ENCODE measurements at places on chromosomes 4 and X. TPM values are rescaled to one million over a fixed set of nuclear protein-coding genes. Genes with fewer than 3 reads are reported as not detected.

GRCh38 chr4:62619971-62620370, 1419.8 kb downstream of the ADGRL3 start:
- no peak for DNase-seq

Gene AIMP1
- 11.3 TPM for total RNA-seq

Gene CENPVL1
- total RNA-seq = not detected

GRCh38 chr4:171880136-171880535, 66.9 kb downstream of the GALNTL6 start:
- no peak for DNase-seq

DNA sequence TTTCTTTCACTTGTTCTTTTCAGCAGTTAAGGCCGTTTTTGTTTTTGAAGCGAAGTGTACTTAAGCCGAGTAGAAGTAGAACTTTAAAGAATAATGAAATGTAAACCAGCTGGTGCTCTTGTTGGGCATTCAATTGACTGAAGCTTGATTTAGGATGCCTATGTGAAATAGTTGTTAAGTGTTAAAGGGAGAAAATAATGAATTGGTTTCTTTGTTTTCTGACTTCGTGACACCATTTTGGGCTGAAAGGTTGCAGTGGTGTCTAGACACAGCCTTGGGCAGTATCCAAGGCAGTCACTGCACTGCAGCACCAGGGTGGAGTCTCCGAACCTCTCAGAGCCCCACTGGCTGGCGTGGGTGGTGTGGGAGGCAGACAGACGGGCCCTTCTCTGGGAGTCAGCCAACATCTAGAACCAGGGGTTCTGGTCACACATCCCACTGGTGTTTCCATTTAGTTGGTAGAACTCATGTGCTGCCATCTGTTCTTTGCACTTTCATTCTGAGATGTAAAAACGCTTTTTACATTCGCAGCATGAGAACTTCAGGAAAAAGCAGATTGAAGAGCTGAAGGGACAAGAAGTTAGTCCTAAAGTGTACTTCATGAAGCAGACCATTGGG, 3.5 kb downstream of the UCHL1 start:
- no peak for DNase-seq

Gene MSN
- total RNA-seq = 156 TPM

DNA sequence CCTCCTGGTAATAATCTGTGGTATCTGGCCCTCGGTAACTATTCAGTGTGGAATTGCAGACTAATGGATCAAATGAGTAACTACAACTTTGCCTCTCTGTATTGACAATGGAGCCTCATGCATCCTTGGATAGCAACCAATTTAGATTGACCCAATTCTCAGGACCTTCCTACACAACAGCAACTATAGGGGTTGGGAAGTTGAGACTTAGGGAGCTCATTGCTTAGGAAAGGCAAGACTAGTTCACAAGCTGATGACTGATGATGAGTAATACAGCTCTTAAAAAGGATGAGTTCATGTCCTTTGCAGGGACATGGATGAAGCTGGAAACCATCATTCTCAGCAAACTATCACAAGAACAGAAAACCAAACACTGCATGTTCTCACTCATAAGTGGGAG, 47.5 kb upstream of the KLHL13 start:
- DNase-seq = no peak

- DNase-seq = peak; percentile 62
These were observed 368.2 kb upstream of the NR3C2 start for GRCh38 chr4:148810461-148810860.

DNA sequence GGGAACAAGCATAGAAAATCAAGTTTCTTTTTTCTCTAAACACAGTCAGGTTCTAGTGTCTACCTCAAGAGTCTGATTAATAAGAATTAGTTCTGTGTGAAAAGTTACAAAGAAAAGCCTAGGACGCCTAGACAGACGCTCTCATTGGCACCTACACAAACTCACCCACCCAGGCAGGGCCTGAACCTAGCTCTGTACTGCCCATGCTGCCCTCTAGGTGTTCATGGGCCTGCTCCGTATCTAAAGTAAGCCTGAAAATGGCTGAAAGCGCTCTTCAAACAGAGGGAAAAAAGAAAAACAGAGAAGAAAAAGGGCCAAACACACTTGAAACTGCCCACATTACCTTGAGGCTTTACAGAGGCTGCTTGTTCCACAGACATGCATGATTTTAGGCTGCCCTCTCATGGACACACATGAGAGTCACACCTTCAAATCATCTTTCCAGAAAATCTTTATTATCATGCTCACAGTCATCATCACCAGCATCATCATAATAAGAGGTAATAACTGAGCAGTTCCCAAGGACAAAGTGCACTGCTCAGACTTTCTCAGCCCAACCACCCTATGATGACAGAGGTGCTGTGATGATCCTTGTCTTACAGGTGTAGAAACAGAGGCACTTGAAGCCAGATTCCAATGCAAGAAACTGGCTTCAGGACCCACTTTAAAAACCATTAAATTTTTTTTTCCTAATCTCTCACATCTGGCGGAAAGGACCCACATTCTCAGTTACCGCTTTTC, 49.6 kb downstream of the MAP7D2 start:
- DNase-seq = peak; percentile 50

DNA sequence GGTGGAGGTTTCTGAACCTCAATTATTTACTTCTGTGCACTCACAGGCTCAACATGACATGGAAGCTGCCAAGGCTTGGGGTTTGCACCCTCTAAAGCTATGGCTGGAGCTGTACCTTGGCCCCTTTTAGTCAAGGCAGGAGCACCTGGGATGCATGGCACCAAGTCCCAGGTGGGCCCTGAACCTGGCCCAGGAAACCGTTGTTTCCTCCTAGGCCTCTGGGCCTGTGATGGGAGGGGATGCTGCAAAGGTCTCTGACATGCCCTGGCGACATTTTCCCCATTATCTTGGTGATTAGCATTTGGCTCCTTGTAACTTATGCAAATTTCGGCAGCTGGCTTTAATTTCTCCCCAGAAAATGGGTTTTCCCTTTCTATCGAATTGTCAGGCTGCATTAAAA, 726.1 kb upstream of the POU3F4 start:
- no peak for DNase-seq

DNA sequence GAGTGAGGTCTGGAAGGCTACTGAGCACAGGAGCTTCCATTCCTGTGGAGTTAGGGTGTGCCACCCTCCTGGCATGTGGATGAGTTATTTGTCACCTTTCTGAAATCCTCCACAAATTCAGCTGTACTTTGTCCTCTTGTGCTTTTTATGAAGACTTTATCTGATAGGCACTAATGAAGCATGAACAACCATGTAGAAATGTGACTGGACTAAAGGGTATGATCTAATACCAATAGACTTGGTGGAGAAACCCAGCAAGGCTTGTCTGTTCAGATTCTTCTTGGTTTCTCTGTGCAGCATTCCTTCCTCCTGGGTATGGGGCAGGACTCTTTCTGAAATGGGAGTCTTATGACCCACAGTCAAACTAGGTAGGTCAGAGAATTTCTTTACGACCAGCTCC, 9.6 kb downstream of the NBDY start:
- DNase-seq = no peak

DNA sequence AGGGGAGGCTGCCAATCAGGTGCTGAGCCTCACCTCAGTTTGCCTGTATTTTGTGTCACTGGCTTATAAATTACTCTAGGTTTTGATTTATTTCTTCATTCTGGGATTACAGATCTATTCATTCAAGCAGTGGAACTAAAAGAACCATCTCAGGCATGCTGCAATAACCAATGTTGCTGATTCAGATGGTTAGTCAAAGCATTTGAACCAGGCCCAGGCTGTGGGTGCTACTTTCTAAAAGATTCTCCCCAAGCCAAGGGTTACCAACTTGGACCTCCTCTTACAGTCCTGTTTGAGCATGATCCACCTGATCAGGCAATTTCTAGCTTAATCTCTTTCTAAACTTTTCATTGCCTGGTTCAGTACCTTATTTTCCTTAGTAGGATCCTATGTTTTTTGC, 67.2 kb downstream of the TMEM131L start:
- DNase-seq = no peak

GRCh38 chr4:151099976-151100417, 569 bp downstream of the RPS3A start:
- peak; percentile 61 for DNase-seq

GRCh38 chrX:129717892-129718291, 20.9 kb upstream of the XPNPEP2 start:
- DNase-seq = peak; percentile 69

Gene CXorf66
- not detected for total RNA-seq

Gene ARAP2
- total RNA-seq = 0.40 TPM

GRCh38 chrX:88560673-88561330, 186.2 kb upstream of the CPXCR1 start:
- DNase-seq = no peak

DNA sequence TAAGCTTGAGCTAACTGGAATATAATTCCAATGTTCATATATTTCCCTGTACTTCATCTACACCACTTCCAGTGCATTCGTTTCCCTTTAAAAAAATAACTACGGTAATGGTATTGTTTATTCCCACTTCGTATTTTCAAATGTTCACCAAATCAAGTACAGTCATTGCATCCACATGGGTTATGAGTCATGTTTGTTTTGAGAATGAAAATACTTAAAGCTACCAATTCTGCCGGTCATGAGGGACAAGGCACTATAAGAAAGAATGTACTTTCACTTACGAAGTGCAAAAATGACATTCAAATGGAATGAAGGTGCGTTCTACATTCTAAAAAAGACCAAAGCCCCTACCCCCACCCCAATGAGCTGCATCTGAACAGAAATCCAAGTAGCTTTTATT, 174.4 kb upstream of the FGF13 start:
- DNase-seq = peak; percentile 15

DNA sequence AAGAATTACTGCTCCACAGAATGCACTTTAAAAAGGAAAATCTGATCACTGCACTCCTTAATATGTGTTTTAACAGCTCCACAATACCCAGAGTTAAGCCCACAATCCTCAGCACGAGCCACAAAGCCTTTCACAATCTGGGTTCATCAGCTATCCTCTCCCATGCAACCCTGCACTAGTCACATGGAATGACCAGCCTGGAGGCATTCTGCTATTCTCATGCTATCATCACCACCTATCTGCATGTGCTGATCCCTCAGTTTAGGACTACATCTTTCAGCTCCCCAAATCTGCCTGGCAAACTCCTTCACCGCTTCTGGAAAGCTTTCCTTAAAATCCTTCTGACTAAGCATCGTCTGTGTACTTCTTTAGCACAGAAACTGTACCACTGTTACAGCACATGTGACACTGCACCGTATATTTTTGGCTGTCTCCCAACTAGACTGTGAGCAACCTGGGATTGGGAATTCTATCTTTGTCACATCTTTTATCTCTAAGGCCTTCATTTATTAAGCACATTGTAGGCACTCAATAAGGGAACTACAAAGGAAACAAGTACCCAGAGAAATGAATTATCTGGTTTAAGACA, 18.3 kb upstream of the EIF1AX start:
- no peak for DNase-seq

DNA sequence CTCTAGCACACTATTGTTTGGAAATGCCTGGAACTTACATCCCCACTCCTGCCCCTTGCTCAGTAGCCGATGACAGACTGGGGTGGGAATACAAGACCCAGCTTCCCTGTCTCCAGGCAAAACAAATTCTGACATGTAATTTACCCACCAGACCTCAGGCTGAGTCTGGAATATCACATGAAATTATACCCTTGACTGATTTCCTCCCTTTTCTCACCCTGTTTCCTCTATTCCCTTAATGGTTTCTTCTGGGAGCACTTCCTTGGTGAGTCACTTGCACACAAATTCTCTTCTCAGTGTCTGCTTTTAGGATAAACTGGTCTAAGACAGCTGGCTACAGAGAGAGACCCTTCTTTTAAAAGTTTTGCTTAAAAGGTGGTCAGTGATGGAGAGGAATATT, 65.8 kb upstream of the DIPK2B start:
- DNase-seq = no peak

- no peak for DNase-seq
These were observed 145.6 kb upstream of the GATB start for GRCh38 chr4:151906438-151906837.

- DNase-seq = no peak
These were observed 134.4 kb downstream of the MAD2L1 start for GRCh38 chr4:119932277-119932676.

- DNase-seq = no peak
These were observed 87.1 kb downstream of the VCX2 start for GRCh38 chrX:8084006-8084405.

Gene UVSSA
- total RNA-seq = 1.7 TPM

Gene NPY2R
- total RNA-seq = not detected

- DNase-seq = no peak
These were observed 719.4 kb downstream of the ADGRL3 start for GRCh38 chr4:61919561-61919960.

DNA sequence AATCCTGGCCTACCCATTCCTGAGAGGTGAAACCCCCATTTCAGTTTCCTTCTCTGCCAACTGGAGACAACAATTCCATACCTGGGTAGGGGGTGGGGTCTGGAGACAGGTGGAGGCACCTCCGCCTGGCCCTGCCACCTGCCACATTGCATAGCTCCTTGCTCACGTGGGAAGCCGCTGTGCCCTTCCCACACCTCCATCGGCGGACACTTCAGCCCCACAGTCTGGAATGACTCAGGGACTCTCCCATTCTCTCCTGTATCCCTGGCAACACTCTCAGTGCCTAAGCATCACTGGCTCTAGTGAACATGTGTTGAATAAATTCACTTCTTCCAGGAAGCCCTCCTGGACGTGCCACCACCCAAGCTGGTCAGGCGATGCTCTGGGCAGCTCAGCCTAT, 21.7 kb downstream of the PPP2R2C start:
- DNase-seq = no peak

- DNase-seq = no peak
These were observed 548.8 kb upstream of the FAM241A start for GRCh38 chr4:111596491-111596890.

DNA sequence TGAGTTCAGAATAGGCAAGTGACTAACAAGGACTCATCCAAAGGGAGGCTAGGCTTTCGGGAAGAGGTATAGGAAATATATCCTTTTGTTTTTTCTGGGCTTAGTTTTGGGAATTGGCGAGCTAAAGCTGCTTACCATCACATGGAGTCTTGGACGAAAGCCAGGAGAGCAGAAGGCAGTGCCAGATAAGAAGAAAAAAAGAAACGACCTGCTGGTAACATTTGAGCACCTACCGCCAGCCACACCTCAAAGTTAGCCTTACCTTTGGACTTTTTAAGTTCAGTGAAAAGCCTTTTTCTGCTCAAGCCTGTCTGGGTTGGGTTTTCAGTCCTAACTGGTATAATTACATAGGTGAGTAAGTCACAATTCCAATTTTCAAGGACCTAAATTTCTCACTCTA, 85.1 kb upstream of the LCORL start:
- DNase-seq = peak; percentile 47

- no peak for DNase-seq
These were observed 174.2 kb downstream of the MID1IP1 start for GRCh38 chrX:38975368-38975942.

DNA sequence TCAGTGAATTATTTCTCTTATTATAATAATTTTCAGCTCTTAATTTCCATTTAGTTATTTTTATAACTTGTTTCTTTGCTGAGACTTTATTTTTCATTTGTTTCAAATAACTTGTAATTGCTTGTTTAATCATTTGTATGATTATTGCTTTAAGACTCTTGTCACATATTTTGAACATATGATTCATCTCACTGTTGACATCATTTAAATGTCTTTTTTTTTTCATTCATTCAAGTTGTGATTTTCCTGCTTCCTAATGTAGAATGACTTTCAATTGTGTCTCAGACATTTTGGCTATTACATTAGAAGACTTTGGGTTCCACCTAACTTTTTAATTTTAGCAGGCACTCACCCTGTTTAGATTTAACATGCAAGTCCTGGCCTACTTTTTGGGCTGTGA, 234.8 kb upstream of the DIPK2B start:
- DNase-seq = no peak
